Stimulated activated naive CD8-positive, alpha-beta T cell treated with anti-CD3 and anti-CD28 coated beads, Interleukin-15, Interleukin-2, amounts not matched to agents 100 U/mL and 50 U/mL, for 24 hours (primary cell): ENCODE measurements at places on chromosomes 2 and 18.

DNA sequence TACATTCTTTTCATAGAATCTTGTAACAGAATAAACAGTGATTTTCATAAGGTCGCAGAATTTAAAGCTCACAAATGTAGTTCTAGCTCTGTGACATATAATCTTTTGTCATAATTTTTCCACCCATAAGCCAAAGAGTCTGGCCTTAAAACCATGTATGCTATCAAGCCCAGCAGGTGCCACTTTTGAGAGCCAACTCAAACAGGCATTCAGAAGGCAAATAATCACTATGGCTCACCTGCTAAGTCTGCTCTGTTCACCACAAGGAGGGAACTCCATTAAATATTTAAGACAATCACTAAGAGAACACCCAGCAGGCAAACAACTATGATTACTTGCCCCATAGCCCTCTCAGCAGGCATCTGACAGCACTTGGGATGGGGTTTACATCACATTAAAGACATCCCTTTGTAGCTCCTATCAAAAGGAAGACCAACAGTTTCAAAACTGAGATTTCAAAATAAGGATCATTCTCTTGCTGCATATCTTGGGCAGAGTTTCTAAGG, 241.6 kb downstream of the PDE11A start:
- no peak for DNase-seq

GRCh38 chr2:111105926-111106325, 14.8 kb upstream of the BCL2L11 start:
- no peak for DNase-seq

DNA sequence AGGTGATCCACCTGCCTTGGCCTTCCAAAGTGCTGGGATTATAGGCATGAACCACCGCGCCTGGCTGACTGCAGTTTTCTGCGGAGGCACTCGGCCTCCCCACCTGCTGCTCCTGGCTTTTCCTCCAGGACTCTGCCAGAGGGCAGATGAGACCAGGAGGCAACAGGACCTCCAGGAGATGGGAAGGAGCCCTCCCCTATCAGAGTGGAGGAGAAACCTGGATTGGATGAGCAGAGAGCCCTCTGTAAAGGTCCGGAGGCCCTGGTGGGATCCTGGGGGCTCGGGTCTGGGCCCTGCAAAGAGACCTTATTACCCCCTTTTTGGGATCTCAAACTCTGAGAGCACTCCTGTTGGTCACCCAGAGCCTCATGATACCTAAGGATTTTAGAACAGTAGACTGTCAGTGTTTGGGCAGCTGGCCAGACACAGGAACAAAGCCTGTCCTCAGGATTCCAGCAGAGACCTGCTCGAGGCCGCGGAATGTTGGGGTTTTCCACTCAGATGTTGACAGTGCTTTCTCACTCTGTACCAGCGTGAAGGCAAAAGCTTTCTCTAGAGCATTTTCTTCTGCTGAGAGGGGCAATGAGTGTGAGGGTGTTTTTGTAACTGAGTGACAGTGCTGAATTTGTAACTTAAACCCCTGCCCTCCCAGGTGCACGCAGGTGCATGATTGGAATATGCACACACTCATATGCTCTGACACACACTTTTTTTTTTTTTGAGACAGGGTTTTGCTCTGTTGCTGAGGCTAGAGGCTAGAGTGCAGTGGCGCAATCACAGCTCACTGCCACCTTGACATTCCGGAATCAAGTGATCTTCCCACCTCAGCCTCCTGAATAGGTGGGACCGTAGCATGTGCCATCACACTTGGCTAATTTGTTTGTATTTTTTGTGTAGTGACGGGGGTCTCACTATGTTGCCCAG, 48.4 kb downstream of the NPPC start:
- DNase-seq = no peak

DNA sequence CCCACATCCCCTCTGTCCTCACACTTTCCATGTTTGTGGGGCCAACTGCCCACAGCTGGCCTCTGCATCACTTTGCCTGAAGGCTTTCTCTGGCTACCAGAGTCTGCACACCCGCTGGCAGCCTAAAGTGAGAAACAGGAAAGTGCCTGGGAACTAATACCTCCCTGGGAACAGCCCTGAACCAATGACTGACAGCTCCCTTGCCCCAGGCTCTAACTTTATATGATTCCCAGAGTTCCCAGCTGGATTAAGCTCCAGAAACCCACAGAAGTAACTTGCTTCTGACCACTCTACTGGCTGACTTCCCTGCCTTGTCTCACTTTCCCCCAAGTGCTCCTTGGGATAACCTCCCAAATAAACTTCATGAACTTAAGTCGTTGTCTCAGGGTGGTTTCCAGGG, 159.6 kb upstream of the LMAN1 start:
- DNase-seq = no peak

GRCh38 chr2:161104054-161104553, 56.1 kb upstream of the TANK start:
- DNase-seq = no peak

DNA sequence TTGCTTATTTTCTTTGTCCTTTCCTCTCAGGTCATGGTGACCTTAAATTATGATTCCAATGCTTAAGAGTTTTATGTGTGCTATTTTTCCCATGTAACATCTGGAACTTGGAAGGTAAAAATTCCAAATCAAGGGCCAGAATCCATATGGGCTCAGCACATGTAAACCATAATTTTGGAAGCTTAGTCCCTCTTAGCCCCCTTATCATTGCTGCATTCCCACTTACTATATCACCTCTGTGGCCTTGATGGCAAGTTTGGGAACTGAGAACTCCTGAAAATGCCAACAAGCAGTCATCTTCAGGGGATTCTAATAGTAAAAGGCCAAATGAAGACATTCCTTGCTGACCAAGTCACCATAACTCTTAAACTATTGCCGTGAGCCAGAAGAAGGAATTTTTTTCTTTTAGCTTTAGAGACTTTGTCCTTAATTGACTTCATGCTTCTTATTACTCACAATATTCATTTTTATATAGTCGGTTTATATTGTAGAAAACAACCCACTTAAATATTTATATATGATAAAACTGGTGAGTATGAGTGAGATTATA, 251.4 kb downstream of the SLC8A1 start:
- DNase-seq = no peak

DNA sequence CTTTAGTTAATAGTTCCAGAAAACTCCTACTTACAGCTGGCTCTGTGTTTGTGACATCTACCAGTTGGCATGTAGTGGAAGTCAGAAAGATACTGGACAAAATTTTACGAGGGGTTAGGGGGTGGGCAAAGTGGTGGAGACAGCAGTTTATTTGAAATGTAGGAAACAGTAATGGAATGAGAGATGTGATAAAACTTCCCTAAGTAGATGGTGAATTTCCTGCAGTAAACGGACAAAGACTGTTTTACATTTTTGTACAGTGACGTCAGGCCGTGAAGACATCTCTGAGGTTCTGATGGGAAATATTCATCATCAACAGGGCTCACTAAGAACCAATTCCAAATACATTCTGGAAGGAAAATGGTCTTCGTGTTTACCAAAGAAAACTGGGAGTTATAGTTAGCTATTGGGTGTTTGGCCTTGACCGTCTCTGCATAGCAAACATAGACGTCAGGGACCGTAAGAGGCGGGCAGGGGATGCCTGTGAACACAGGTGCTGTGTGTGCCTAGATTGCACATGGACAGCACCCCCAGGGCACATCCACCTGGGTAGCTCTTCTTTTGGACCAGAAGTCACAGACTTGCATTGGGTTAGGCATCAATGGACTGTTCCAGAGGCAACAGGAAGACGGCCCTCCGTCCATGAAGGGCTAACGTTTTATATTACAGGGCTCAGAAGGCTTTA, 131.5 kb downstream of the ZNF516 start:
- no peak for DNase-seq

DNA sequence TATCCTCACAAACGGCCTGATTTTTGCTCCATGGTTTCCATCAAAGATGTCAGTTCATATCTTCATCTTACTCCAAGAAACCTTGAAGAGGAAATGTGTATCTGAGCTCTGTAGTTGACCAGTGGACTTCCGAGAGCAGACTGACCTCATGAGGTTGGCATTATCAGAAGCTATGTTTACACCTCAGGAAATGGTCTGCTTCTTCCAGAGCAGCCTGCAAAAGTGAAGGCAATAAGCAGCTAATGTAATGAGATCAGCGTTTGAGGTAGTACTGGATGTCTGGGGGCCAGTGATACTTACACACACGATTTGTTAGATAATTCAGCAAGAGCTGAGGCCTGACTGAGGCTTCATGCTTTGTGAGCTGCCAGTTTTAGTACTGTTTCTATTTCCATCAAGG, 189.7 kb downstream of the LRRTM1 start:
- no peak for DNase-seq

- no peak for DNase-seq
These were observed 16.1 kb upstream of the OTOS start for GRCh38 chr2:240156435-240157146.

DNA sequence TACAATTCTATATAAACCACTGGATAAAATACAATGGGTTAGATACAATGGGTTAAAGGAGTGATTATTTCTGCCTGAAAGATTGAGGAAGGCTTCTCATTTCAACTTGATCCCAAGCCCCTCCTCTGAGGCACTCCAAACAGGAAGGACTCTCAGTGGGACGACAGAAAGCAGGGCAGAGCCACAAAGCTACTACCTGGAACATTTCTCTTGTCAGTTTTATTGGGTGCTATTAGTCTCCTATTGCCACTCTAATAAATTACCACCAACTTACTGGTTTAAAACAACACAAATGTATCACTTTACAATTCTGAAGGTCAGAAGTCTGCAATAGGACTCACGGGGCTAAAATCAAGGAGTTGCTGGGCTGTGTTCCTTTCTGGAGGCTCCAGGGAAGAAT, 146.7 kb downstream of the MREG start:
- no peak for DNase-seq
